ENCODE measurements at places on chromosomes 6 and 20.

DNA sequence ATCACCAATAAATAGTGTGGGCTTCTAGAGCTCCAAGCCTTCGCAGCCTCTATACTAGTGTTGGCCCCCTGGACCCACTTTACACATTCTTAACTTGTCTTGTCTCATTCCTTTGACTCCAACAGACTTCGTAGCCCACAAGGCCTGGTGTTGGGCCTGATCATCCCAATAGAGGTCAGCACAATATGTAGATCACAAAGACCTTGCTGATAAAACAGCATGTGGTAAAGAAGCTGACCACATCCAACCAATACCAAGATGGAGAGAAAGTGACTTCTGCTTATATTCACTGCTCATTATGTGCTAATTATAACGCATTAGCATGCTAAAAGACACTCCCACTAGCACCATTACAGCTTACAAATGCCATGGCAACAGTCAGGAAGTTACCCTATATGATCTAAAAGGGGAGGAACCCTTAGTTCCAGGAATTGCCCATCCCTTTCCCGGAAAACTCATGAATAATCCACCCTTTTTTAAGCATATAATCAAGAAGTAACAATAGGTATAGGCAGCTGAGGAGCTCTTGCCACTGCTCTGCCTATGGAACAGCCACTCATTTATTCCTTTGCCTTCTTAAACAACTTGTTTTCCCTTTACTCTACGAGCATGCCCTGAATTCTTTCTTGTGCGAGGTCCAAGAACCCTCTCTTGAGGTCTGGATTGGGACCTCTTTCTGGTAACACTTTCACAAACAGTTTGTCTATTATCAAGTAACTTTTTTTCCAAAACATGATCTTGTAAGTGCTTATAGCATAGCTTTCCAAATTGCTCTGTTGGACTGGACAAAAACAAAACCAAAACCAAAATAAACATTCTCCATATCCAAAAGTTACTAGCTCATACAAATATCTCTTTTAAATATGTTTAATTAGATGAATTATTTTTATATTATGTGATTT, 54.6 kb upstream of the ECHDC1 start:
- no peak for DNase-seq

DNA sequence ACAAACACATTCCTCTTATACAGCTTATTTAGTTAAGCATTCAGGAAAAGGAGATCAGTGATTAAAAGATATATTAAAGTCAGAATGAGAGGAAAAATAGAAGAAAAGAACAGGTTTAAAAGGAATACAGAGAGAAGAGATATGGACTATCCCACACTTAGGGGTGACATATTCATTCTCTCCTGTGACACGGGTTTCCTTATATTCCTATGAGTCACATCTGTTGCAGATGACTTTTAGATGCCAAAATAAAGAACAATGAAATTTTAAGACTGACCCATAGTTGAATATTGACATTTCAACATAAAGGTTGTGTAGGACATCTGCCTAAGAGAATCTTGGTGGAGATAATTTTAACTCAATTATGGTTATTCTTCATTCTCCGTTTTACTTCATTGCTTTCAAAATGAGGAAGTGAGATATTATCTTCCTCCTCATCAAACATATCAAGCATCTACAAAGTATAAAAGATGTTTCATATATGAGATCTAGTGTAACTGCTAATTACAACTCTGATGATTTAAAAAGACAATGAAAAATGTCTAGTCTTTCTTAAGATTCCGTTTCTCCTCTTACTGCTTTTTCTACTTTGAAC, 1336.7 kb upstream of the CITED2 start:
- no peak for DNase-seq

DNA sequence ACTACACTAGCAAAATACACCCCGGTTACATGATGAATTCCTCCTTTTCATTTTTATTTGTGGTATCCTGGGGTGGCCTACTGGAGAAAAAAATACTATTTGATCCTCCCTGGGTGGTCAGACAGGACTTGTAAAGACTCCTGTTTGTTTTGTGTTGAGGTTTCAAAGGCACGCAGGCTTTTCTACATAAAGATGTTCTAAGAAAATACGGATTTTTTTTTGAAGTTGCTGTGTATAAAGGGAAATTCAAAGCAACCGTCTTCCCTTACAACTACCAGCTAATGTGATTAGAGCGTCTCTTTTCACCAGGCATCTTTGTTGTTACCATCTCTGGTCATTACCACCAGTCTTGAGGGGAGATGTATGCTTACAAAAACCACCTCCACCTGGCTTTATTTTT, 187.1 kb downstream of the SOX4 start:
- DNase-seq, result no peak

- DNase-seq, result no peak
Observed at GRCh38 chr6:151803743-151804142, 3.7 kb upstream of the ESR1 start.

DNA sequence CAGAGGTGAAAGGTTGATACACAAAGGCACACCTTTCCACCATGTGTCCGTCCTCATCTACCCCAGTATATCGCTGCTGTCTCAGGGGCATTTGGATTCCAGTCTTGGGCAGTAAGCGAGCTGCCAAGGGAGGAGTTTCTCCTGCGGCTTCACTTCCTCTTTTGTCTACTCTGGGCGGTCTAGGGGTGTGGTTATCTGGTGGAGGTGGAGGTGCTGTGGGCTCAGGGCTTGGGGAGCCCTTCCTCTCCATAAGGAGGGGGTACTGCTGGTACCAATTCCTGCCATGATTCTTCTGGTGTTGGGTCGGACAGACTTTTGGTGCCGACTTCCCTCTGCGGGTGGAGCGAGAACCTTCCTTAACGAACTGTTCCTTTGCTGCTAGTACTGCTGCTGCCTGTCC, 31.9 kb upstream of the FABP7 start:
- DNase-seq, result peak; percentile 30

- no peak for DNase-seq
Observed at GRCh38 chr6:39224523-39225182, 4.6 kb downstream of the KCNK5 start.

Data from GM06990 (cell line).